ENCODE measurements at places on chromosomes 5 and 9.

- peak; percentile 25 for DNase-seq
These were observed 8.9 kb upstream of the FBXO38 start for GRCh38 chr5:148374690-148375360.

- no peak for DNase-seq
These were observed 132.9 kb downstream of the BARX1 start for GRCh38 chr9:93822229-93822628.

- no peak for DNase-seq
These were observed 176.0 kb downstream of the HMHB1 start for GRCh38 chr5:143987751-143988560.

GRCh38 chr5:54264574-54264973 lies 45.8 kb downstream of the ARL15 start:
- no peak for DNase-seq

- DNase-seq: peak; percentile 47
These were observed 66.4 kb upstream of the FER start for GRCh38 chr5:108681079-108681921.

GRCh38 chr9:38171926-38172325 lies 102.9 kb upstream of the SHB start:
- no peak for DNase-seq

DNA sequence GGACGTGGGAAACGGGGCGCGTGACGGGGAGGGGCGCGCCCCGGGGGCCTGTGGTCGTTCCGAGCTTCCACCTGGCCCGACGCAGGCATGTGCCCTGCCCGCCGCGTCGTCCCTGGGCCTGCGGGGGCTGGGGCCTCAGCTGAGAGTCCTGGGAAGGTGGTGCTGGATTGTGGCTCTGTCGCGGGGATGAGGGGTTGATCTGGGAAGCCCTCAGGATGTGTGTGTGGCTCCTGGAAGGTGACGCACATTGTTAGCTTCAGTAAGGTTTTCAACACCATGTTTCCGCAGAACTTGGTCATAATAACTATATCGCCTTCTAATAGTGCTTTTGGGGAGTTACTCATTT lies 589.1 kb downstream of the MTRR start:
- peak; percentile 2 for DNase-seq

DNA sequence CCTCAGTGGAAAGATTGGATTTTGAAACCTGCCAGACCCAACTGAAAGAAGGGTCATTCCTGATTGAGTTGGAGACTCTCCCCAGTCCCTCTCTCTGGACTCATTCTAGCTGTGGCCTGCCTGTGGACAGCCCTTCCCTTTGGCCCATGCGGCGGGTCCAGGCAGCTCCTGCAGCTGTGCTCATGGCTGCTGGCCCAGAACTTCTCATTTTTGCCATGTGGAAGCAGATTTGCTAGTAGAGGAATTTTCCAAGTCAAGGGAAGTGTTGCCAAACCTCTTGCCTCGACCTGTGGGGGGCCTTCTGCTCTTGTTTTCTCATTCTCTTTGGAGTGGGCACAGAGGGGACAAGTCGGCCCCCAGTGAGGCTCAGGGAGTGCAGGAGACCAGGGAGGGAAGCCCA lies 89.2 kb downstream of the ANKRD33B start:
- DNase-seq: no peak

GRCh38 chr9:90099262-90099963 lies 494.6 kb downstream of the GADD45G start:
- DNase-seq: no peak

DNA sequence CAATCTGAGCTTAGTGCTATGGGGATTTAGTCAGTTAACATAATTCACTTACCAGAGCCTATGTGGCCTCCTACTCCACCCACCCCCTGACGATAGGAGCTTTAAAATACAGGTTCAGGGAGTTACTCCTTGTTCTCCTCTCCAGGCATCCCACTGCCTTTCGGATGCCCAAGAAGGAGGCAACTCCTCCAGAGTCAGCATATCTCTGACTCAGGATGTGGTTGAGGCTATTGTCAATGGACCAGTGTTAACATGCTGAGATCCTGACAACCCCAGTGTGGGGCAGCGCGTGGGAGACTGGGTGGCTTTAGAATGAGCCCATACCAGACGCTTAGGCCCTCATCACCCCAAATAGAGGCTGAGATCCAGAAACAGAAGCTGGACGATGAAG lies 27.4 kb downstream of the BICD2 start:
- no peak for DNase-seq

DNA sequence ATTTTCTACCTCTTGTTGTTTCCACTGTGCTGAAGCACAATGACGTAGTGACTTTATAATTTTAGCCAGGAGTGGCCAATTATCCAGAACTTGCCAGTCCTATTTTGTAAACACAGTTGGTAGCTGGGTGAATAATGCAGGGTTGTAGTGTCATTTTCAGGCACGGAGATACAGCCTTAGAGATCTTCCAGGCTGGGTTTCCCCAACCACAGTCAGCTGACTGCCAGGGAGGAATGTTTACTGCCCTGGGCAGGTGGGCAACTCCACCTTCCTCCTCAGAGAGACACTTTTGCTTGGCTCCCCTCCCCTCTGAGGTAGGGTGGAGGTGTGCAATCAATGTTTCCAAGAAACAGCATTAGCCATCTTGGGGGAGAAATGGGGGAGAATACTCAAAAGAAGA lies 228.1 kb upstream of the NR4A3 start:
- DNase-seq: no peak

DNA sequence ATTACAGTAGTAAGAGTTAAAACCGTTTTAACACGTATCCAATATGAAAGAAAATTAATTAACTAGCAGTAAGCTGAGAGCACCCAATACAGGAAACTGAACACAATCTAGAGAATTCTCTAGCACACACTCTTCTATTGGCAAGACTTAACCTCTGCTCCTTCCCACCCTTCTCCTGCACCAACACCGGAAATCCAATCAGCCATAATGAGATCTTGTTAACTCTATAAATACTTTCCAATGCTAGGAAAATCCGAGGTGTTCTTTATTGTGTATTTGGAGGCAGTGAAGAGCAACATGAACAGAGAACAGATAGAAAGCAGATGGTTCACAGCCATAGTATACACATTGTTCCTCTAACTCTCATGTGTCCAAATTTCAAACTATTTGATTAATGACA lies 591.7 kb downstream of the CETN3 start:
- DNase-seq: no peak

DNA sequence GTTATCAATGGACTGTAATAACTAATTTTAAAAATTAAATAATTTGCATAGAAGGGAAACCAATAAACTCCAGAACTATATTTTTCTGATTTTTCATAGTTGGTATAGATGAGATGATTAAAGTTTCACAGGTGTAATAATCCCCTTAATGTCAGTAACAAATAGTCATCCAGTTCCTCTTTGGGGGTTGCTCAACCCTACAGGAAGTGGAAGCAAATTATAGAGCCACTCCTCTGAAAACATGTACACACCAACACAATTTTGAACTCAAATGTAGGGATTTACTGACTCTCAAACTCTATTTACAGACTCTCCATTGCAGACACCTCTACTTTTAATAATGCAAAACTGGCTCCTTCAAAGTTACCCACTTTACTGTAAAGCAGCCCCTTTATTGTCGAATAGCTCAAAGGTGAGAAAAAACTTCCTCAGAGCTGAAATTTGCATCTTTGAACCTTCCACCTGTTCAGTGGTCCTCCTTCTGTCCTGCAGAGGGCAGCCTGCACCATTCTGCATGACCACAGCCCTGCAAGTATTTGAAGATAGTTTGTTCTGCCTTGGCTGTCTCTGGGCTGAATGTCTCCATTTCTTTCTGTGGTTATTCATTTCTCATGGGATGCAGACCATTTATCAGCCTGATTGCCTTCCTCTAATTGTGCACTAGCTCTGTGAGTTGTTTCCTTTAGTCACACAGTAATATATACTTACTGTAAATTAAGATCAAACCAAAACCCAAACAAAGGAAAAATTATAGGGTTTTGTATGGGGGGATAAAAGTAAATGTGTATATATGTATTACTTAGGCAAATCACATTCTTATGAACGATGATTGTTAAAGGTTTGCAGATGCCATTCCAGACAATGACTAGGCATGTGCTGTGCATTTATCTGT lies 383.2 kb upstream of the SGCD start:
- peak; percentile 15 for DNase-seq

DNA sequence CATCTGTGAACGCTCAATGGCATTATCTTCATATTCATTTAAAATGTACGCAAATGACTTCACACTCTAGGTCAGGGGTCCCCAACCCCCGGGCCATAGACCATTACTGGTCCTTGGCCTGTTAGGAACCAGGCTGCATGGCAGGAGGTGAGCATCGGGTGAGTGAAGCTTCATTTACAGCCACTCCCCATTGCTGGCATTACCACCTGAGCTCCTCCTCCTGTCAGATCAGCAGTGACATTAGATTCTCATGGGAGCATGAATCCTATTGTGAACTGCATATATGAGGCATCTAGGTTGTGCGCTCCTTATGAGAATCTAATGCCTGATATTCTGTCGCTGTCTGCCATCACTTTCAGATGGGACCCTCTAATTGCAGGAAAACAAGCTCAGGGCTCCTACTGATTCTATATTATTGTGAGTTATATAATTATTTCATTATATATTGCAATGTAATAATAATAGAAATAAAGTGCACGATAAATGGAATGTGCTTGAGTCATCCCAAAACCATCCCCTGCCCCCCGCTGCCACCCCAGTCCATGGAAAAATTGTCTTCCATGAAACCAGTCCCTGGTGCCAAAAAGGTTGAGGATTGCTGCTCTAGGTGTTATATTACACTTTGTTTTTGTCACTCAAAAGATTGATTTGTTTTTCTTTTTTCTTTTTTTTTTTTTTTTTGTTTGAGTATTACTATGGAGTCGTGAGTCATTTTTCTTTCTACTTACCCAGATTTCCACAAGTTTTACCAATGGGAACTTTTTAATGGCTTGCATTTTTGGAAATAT lies 127.2 kb downstream of the DOCK8 start:
- no peak for DNase-seq

DNA sequence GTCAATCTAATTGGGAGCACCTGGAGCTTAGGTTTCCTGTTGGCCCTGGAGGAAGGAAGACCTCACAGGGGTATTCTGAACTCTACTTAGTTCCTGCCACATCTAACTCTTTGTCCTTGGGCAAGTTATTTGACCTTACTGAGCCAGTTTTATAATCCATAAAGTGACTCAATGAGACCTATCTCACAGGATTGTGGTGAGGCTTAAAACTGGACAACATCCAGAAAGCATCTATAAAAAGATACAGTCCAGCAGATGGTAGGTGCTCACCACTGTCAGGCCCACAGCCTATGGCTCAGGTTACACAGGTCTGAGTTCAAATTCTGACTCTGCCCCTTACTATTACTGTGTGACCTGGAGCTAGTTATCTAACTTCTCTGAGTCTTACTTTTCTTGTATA lies 23.3 kb downstream of the KCNV2 start:
- DNase-seq: no peak

DNA sequence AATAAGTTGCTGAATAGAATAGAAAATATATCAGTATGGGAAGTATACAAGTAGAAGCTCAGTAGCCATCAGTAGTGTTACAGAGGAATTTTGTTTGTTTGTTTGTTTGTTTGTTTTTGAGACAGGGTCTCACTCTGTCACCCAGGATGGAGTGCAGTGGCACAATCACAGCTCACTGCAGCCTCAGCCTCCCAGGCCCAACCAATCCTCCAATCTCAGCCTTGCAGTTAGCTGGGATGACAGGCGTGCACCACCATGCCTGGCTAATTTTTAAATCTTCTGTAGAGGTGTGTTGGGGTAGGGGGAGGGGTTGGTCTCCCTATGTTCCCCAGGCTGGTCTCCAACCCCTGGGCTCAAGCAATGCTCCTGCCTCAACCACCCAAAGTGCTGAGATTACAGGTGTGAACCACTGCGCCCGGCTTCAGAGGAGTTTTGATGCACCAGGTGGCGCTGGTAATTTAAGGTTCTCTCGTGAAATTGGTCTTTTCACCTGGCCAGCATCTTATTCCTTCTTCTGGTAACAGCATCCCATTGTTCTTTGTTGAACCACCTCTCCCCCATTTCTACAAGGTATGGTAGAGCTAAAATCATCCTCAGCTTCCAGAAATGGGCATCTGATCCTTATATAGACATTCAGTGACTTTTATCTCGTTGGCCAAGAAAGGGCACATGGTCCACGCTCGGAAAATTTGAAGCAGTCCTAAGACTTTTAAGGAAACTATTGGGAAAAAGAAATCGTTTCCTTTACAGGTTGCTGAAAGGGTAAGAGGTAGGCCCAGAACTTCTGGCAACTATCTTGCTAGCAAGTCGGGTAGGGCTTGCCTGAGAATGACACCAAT lies 157.1 kb downstream of the ARRDC3 start:
- DNase-seq: peak; percentile 71

- no peak for DNase-seq
These were observed 69.7 kb downstream of the MED10 start for GRCh38 chr5:6308683-6309082.

GRCh38 chr9:84761137-84761808 lies 91.7 kb downstream of the NTRK2 start:
- DNase-seq: no peak

DNA sequence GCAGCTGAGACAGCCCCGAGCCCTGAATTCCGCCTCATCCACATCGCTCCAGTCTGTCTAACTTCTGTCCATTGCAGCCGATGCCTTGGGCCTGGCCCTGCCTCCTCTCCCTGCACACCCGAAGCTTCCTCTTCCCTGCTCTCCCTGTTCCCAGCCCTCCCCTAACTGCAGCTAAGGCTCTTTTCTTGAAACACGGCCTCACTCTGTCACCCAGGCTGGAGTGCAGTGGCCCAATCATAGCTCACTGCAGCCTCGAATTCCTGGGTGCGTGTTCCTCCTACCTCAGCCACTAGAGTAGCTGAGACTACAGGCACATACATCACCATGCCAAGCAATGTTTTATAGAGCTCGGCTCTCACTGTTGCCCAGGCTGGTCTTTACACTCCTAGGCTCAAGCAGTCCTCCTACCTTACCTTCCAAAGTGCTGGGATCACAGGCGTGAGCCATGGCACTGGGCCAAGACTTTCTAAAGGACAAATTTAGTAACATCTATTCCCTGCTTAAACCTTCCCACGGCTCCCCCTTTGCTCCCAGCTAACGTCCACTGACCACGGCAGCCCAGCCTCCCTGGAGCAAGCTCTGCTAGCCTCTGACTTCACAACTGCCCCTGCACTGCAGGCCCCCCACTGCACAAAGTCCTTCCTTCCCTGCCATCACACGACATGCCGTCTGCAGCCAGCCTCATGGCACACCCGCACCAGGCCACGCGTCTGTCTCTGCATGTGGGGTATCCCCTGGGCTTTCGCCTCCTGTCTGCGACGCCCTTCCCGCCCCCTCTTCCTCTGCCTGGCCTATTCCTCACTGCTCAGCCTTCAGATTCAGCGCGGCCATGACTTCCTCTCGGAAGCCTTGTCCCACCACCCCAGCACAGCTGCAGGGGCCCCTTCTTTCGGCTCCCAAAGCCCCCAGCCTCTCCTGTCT lies 28.6 kb downstream of the LAMC3 start:
- DNase-seq: no peak

DNA sequence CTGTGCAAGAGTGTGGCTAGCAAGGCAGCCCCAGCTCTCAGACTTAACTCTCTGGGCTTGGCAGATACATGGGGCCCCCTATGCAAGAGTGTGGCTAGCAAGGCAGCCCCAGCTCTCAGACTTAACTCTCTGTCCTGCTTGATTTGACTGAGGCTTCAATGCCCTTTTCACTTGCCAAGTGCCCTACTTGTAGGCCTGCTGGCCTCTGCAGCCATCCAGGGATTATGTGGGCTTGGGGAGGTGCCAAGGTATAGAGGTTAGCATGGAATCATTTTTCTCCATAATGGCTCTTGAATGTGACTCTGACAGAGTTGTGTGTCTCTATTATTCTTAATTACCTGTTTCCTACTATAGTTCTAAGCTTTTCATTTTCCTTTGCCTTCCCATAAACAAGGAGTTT lies 115.5 kb upstream of the RUSC2 start:
- DNase-seq: no peak

All from CD4-positive, alpha-beta T cell treated with Interleukin-2 at 100 ng/mL for 4 hours (primary cell).